PC-3 (cell line): ENCODE measurements at places on chromosomes 6 and 20.

GRCh38 chr6:16136621-16137450, 8.0 kb downstream of the MYLIP start:
- DNase-seq = peak; percentile 87

- no peak for DNase-seq
Measured at GRCh38 chr6:156977527-156978291, 200.5 kb downstream of the ARID1B start.

DNA sequence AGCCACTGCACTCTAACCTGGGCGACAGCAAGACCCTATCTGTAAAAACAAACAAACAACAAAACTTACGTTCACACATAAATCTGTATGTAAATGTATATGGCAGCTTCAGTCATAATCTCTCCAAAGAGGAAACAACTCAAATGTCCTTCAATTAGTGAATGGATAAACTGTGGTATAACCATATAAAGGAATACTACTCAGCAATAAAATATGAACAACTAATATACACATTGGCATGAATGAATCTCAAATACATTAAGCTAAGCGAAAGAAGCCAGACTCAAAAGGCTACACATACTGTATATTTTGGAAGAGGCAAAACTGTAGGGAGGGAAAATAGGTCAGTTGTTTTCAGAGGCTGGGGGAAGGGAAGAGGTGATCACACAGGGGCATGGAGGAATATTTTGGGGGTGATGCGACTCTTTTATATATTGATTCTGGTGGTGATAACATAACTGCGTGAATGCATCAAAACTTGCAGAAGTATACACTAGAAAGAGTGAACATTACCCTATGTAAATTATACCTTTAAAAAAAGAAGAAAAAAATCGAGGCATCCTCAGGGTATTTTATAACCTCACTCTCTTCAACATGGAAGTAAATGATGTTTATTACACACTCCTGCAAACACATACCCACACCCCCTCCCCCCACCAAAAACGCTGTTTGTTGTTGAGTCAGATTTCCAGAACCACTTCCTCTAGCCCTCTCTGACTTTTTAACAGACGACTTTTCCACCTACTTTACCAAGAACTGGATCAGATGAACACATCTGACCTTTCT, 115.2 kb upstream of the RNF24 start:
- peak; percentile 90 for DNase-seq

DNA sequence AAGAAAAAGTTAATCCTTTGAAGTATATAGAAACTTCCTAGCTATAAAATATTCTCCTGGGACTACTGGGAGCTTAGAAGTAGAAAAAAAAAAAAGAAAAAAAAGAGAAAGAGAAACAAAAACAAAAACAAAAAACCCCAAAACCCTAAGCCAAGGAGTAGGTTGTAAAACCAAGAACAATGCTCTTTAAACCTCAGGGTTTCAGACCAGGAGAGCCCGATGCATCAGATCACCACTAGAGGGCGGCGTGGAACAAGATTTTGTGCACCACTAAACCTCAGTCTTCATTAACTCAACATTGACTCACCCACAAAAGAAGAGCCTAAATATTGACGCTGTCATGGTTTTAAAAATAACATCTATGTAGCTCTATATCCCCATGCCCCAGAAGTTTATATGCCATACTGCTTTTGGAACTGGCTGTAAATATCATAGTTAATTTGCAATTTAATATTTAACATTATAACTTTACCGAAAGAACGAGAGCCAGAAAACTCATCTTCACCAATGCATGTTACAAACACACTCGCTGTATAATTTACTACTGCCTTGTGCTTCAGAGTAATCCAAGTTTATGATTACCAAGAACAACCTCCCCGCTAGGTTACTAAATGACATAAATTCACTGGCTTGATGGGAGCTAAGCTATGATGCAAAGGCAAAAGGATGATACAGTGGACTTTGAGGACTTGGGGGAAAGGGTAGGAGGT, 19.2 kb downstream of the MCUR1 start:
- DNase-seq = peak; percentile 95

GRCh38 chr6:33777398-33778388, 11.2 kb downstream of the LEMD2 start:
- no peak for DNase-seq

- DNase-seq = no peak
Measured at GRCh38 chr20:21982559-21982958, 277.1 kb downstream of the PAX1 start.

DNA sequence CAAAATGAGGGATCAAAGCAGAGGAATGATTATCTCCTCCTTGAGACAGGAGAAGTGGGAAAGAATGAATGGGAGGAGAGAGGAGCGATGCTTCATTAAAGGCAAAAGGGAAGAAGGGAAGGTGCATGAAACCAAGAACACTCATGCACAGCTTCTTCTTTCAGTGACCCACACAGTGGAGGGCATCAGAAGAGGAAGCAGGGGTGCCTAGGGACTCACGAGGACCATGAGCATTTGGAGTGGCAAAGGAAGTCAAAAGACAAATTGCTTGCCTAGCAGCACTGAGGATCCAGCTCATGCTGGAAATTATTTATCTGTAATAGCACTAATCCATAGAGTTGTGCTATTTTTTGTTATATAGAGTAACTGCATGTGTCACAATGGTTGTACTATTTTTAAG, 66.1 kb downstream of the SMLR1 start:
- DNase-seq = no peak

DNA sequence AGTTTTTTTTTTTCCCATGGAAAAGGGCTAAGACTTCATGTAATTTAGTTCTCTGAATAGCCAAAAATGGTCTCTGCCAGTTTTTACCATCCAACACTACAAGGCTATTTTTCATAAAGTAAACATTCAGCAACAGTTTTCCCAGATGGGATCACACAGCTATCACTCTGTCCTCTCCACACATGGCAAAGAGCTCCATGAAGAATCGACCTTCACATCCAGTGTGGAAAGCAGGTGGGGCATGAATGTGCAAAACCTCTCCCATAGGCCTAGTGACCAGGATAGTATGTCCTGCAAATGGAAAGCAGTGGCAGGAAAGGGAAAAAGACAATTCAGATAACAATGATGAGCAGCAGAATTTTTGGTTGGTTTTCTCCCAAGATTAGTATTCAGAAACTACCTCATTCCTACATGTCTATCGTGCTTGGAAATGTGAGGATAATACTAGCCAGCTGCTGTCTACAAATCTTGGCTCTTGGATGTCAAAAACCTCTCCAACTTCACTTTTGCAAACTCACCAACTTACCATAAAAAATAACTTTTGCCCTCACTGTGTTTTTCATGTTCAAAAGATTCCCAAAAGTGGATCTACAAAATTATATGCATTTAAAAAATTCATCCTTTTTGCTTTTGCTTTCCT, 159.7 kb upstream of the MCHR2 start:
- no peak for DNase-seq
